ENCODE measurements at places on chromosomes 16 and 17.

- DNase-seq = no peak
Observed at GRCh38 chr16:16997349-16997748, 473.4 kb downstream of the XYLT1 start.

DNA sequence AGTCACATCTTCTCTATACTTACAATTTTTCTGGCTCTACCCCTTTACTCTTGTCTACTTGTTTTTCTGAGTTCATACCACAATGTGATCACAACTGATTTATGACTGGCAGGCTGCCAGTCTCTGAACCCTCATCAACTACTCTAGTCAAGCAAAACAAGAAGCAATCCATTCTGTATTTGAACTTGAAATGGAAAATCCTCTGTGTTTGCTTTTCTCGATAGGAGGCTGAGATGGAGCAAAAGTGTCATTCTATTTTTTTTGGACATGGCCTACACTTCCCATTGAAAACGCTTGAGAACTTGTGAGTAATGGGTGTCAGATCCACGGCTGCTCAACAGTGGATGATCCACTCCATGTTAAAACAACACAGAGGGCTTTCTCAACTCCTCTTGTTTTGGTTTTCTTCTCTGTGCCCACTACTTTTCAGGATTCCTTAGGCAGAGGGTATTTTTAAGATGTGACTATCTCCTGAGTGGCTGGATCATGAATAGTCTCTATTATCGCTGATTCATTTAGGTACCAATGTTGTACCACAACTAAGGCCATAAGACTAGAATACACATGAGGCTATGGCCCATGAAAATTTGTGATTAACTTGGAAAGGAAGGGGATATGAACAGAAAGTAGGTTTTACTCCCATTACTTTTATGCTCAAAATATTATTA lies 11.7 kb downstream of the TMEM100 start:
- no peak for DNase-seq

GRCh38 chr17:39753514-39754160 lies 15.9 kb downstream of the GRB7 start:
- DNase-seq = no peak

DNA sequence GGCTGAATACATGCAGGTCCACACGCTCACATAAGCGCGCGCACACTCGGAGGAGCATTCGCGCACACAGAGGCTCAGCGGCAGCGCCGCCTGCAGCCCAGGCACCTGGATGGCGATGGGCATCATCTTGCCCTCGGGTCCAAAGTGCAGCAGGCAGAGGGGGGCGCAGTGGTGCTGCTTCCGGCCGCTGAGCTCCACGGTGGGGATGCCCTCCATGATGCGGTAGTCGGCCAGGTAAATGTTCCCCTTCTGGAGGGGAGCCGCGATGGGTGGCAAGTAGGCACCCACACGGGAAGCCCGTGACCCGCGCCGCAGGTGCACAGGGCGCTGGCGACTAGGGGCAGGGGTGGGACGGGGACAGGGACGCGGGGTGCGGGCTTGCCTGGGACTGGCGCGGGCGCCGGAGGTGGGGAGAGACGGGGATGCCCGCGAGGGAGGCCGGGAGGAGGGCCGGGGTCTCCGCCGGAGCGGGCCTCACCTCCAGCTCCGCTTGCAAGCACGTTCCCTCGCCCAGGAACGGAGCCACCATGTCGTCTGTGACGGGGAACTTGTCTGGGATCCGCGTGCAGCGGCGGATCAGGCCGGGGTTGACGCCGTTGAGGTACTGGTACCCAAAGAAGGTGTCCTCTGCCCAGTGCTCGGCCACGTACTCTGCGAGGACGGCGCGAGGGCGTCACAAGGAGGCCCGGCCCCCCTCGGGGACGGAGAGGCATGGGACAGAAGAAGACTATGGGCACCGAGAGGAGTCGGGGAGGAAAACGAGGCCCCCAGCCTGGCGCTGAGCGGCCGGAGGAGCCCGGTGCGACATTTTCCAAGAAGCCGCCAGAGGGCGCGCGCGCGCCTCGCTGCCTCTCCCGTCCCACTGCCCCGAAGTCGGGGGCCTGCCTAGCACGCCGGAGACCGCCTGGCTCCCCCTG lies 8.0 kb downstream of the ALOX12B start:
- DNase-seq = no peak

GRCh38 chr16:396605-397004 lies 394 bp upstream of the NME4 start:
- peak; percentile 41 for DNase-seq

DNA sequence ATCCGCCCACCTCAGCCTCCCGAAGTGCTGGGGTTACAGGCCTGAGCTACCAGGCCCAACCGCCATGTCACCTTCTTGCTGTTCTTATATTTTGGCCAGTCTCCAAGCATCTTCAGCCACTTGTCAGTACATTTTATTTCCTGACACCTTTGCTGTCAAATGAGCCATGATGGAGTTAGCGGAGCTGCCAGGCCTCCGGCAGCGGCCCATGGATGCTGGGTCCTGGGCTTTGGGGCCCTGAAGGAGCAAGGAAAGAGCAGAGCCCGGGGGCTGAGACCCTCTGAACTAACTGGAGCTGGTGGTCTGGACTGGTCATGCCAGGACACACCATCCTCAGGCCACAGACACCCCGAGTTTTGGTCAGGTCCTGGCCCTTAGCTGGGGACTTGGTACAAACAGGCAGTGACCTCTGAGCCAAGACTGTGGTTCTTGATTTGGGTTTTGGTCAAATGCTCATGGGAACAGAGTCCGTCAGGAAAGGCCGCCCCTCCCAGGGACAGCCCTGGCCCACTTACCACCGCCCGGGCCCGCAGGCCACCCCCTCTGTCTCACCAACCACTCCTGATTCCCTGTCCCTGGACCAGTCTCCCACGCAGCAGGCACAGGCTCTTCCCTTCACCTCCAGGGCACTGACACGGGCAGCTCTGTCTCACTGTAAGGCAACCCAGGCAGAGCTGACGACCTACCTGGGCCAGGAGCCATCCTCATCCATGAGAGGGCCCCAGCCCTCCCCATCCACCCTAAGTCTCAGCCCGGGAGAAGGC lies 42.0 kb downstream of the TNFRSF13B start:
- no peak for DNase-seq

DNA sequence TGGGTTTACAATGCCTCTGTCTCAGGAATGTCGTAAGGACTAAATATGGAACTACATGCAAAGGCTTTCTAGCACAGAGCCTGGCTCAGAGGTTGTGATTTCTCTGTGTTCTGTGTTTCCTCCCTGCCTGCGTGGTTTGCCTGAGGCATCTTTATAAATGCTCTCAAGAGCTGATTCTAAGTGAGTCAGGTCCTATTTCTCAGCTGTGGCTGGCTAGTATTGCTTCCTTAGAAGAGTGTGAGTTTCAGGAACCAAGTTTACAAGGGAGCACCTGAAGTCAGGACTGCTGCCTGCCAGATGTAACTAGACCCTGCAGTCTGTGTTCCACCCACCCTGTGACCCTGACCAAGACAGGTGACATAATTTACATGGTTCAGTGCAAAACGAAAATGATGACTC lies 8.0 kb upstream of the CCL1 start:
- DNase-seq = no peak

DNA sequence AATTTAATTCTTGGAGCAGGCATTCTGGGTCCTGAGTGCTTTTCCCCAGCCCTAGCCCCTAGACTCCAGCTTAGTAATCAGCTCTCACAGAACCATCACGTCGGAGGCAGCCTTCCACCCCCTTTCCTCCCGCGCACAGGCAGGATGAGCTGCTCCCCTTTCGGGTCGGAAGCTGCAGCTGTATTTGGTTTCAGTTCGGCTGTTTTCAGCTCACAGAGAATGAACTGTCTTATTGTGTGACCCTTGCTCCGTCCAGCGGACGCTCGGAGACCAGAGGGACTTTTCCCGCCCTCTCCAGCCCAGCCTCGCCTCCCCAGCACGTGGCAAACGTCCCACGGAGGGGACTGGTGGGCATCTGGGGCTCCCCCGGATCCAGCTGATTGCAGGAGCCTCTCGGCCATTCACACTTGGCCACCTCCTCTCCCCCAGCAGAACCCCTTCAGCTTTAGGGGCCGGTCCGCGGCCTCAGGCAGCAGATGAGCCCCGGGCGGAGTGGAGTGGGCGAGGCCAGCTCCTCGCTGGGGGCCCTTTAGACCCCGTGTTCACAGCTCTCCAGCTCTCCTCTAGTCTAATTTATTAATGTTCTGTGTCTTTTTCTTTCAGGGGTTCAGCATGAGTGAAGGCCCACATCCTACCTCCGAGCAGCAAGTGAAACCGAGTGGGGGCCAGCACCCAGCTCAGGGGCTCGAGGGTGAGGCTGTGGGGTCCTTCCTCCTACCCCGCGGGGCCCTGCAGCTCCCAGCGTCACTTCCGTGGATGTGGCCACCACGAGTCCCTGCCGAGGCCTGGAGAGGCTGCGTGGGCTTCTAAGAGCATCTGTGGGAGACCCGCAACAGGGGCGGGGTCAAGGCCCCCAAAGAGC lies 863 bp upstream of the UTS2R start:
- DNase-seq = no peak

DNA sequence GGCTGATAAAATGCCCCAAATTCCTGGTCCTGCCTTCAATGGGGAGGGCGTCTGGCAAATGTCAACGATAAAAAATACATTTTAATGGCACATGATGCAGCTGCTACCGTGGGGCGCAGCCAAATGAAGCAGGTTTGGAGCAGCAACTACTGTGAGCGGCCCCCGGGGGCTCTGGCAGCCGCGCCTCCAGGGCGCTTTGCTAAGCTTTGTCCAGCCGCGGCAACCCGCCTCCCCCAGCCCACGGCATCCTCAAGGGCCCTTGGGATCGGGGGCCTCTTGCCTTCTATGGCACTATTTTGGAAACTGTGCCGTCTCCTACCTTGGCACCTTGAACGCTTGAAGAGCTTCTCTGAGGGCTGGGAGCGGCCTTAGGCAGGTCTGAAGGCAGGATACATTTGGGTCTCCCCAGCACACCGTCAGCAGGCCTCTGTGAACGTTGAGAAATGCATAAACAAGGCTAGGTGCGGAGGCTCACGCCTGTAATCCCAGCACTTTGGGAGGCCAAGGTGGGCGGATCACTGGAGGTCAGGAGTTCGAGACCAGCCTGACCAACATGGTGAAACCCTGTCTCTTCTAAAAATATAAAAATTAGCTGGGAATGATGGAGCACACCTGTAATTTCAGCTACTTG lies 25.1 kb downstream of the TBX4 start:
- no peak for DNase-seq

DNA sequence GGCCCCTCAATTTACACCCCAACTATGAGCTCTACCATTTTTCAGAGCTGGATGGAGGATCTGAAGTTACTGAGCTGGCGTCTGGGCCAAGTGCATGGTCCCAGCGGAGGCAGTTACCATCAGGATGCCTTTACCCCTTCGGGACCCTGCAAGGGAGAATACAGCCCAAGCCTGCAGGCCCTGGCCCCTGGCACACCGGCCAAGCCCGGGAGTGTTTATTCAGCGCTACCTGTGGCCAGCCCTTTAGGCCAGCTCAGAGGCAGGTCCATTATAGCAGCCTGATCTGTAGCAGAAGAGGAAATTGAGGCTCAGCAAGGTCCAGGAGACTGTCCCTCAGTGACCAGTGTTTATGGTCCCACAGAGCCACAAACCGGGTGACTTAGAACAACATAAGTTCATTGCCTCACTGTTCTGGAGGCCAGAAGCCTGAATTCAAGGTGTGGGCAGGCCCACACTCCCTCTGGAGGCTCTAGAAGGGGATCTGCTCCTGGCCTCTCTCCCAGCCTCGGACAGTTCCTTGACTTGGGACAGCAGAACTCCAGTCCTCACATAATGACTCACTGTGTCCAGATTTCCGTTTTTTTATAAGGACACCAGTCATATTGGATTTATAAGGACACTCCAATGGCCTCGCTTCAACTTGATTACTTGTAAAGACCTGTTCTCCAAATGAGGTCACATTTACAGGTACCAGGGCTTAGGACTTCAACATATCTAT lies 8.8 kb downstream of the SEC14L5 start:
- DNase-seq = no peak

DNA sequence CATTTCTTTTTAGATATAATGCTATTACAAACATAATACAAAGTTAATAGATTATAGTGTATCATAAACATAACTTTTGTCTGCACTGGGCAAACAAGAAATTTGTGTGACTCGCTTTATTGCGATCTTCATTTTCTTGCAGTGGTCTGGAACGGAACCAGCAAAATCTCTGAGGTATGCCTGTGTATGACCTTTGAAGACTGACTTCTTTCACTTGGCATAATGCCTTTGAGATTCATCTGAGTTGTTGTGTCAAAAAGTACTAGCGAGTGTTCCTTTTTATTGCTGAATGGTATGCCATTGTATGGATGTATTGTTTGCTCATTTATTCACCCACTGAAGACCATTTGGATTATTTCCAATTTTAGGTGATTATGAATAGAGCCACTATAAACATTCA lies 69.2 kb downstream of the TANC2 start:
- DNase-seq = no peak

GRCh38 chr16:3118204-3118790 lies 5.9 kb downstream of the ZNF205 start:
- no peak for DNase-seq

GRCh38 chr17:40317345-40317873 lies 8.4 kb downstream of the RARA start:
- no peak for DNase-seq
